ENCODE measurements at places on chromosomes 13 and 19.

- no peak for DNase-seq
Observed at GRCh38 chr13:28805193-28805819, 14.8 kb upstream of the MTUS2 start.

DNA sequence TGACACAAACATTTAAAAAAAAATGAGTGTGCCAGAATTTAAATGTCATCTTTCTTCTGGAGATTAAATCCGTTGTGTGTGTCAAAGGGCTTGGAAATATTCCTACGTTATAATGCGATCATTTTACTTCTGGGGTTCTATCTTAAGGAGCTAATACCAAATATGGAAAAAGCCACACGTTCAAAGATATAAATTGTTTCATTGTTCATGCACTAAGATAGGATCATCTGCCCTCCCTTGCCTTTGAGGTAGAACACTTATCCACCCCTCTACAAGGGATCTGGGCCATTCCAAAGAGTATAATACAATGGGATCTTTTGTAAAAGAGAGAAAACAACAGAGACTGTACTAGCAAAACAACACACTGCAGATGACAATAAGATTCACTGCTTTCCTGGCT is 64.9 kb downstream of the ANKRD10 start:
- DNase-seq, result no peak

- no peak for DNase-seq
Observed at GRCh38 chr19:54208784-54209057, 8.1 kb downstream of the RPS9 start.

- DNase-seq, result no peak
Observed at GRCh38 chr13:23059173-23059572, 121.6 kb upstream of the SGCG start.

- DNase-seq, result no peak
Observed at GRCh38 chr13:49645451-49645850, 17.1 kb downstream of the ARL11 start.

GRCh38 chr19:11481534-11482383 is 913 bp upstream of the ELAVL3 start:
- no peak for DNase-seq

DNA sequence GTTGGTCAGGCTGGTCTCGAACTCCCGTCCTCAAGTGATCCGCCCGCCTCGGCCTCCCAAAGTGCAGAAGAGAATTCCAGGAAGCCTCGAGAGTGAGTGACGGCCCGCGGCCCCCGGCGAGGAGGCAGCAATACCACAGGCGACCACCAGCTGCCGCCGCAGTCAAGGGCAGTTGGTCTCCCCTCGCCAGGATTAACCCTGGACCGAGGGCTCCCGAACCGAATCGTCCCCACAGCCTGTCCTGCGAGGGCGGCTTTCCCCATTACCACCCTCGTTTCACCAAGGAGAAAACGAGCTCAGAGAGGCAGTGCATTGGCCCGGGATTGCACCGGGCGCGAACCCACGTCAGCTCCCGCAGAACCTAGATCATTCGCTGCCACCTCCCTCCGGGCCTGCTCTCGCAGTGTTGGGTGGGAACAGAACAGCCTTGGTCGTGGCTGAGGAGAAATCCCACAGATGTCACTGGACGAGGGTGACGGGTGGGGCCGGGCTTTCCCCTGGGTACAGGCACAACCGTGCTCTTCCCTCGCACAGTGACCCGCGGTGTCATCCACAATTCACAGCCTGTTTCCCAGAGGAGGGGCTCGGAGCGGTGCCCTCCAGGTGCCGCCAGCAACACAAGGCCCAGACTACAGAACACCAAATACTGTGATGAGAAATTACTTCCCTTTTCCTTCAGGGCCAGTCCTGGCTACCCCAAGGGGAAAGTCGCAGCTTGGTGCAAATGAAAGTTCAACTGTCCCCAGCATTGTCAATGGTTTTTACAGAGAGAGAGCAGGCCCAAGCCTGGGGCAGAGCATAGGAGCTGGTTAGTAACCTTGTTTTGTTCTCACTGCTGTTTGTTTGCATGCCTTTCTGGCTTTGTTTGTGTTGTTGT is 24.8 kb downstream of the C2CD4C start:
- DNase-seq, result no peak

- no peak for DNase-seq
Observed at GRCh38 chr13:77859450-77859849, 59.2 kb downstream of the EDNRB start.

GRCh38 chr19:16315825-16316505 is 8.7 kb upstream of the KLF2 start:
- DNase-seq, result no peak

DNA sequence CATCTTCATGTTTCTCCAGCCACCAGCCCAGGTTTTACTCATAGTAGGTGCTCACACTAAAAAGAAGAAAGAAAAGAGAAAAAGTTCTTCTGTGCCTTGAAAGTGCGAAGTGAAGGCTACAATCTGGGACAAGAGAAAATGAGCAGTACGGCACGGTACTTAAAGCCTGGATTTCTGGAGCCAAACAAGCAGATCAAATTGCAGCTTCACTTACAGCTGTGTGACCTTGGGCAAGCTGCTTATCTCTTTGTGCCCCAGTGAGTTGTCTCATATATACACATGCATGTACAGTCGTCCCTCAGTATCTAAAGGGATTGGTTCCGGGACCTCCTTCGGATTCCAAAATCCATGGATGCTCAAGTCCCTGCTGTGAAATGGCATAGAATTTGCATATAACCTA is 41.8 kb downstream of the GSX1 start:
- DNase-seq, result no peak

- DNase-seq, result no peak
Observed at GRCh38 chr13:75766636-75767035, 130.5 kb downstream of the LMO7 start.

- DNase-seq, result no peak
Observed at GRCh38 chr19:17424743-17425365, 5.0 kb downstream of the MVB12A start.

- DNase-seq, result no peak
Observed at GRCh38 chr19:7595466-7596133, at the start of gene CAMSAP3. CAMSAP3 (plus strand) TSS chr19:7595863; CDS start chr19:7596003, 140 bp downstream.

GRCh38 chr19:35038623-35039512 is 2.7 kb upstream of the HPN start:
- no peak for DNase-seq

DNA sequence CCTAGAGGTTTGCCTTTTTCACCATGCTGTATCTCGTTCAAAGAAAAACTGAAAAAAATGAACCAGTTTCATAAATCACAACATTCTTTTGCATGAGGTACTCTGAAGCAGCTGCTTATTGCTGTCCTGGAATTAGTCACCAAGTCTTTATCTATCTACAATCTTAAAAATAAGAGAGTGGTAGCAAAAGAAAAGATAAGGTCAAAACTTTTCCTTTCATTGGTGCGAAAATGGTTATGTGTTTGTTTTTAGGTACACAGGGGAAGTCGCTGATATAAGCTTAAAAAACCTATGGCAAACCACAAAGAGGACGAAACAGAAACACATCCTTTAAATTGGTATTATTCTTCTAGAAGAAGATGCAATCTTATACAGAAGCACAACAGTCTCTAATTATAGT is 20.7 kb downstream of the OBI1 start:
- DNase-seq, result no peak

GRCh38 chr13:113140677-113141600 is 17.5 kb upstream of the PROZ start:
- DNase-seq, result no peak

- peak; percentile 47 for DNase-seq
Observed at GRCh38 chr13:29922896-29923295, 72.5 kb upstream of the UBL3 start.

DNA sequence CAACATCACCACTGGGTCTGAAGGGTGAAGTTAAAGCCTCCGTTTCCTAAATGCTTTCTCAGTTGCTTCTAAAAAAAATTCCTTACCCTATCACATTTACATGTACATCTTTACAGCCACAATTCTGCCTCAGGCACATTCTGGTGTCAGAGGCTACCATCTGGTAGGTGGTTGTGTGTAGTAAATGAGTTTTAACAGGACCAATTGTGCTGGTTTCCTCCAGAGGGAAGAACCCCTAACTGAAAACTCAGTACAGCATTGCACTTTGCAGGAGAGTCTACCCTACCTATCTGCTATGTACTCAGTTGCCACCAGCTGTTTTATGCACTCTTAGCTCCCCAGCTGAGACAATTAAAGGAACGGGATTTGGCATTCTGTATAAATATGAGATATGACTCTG is 1576.5 kb downstream of the PCDH9 start:
- DNase-seq, result no peak

DNA sequence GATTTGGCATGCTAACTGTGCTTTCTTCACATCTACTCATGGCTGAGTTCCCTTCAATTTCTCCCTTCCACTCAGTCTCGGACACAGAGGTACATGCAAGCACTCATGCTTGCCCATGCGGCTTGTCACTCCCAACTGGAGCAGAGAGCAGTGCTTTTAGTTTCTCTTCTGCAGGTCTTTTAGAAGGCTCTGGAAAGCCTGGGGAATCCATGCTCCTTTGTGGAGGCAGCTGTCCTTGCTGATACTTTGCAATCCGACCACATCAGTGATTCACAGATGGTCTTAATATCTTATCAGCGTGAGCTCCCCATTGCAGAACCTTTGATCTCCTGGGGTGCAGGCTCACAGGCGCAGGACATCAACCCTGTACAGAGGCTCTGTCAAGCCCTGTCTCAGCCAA is 203.9 kb downstream of the COL4A1 start:
- no peak for DNase-seq

DNA sequence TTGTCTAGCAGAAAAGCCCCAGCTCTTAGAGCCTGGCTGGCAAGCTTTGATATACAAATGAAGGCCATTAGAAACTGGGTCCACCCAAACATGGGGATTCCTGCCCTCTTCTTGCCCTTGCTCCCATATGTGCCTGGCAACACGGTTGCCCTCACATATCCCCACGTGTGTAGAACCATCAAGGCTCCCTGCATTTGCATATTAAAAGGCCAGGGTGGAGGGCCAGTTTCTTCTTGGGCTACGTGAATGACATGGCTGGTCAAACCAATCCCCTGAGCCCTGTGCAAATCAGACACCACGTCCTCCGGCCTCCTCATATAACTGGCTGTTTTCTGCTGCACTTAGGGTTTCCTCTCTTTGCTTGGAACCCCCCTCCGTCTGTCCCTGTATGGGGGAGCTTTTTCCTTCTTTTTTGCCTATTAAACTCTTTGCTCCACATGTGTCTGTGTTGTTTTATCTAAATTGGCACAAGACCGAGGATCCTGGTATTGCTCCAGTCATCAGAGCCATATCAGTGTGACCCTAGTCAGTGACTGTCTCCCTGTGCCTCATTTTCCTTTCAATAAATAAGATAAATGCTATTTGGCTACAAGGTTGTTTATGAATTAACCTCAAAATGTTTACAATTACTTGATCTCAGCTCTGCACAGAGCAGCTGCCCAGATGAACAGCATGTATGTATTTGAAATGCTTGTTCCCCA is 30.3 kb upstream of the CEACAM1 start:
- no peak for DNase-seq

GRCh38 chr13:61187471-61187870 is 228.2 kb downstream of the PCDH20 start:
- DNase-seq, result no peak

GRCh38 chr13:20410726-20411125 is 114.9 kb downstream of the CRYL1 start:
- no peak for DNase-seq

GRCh38 chr19:17394891-17395415 is 957 bp upstream of the CCDC194 start:
- no peak for DNase-seq

DNA sequence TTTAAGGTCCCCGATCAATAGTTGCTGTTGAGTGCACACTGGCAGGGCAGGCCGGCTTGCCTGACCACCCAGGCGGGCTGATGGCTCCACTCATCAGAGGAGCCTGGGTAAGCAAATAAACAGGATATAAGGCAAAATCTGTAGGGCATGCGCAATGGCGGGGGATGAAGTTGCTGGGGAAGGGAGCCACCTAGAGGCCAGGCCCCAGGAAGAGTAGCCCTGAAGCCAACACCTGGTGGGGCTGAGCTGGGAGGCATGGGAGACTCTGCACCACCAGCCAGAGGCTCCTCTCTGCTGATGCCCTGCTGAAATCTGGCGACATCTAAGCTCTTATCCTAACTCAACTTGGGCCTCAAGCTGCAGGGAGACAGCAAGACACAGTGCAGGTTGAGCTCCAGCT is 324.3 kb downstream of the ZNF536 start:
- no peak for DNase-seq

- DNase-seq, result no peak
Observed at GRCh38 chr19:31625056-31625455, 275.8 kb upstream of the TSHZ3 start.

DNA sequence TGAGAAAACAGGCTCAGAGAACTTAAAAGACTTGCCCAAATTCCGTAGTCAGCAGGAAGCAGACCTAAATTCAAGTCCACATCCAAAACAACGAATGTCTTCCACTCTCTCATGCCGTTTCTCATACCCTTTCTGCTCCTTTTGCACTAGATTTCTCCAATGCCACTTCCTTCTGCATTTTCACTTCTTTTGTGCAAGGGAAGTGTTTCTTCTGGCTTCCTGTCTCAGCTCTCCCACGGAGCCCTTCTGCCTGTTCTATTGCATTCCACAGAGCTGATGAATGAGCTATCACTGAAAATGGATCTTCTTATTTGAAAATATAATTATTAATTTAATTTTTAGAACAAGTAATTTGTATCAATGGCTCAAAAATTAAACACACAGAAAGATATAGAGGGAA is 56.1 kb upstream of the STK24 start:
- DNase-seq, result no peak

DNA sequence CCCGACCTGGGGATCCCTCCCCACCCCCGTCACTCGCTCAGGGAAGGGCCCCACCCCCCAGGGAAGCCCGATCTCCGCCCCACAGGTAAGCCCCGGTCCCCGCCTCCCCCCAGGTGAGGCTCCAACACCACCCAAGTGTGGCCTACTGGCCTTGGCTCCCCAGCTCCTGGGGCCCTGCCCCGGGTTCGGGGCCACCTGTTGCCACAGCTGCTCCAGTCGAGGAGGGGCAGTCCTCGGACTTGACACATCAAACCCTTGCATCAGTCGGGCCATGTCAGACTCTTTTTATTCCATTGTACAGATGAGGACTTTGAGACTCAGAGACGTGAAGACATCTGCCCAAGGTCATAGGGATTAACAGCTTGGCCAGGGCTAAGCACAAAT is 512 bp downstream of the CC2D1A start:
- DNase-seq, result no peak

DNA sequence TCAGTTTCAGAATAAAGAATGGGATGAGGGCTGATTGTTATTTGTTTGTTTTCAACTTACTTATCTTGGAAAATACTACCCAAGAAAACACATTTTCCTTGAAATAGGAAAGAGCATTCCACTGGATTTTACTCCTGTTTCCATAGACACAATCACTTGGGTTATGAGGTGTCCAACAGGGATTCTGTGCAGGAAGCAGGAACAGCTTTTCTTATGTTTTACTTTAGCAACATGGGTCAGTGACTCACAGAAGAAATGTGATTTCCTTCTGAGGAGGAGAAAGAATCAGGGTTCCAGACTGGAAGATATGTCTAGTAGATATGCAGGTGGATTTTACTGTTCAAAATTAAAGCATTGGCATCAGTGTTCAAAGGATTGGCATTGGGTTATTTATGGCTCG is 180.8 kb upstream of the GPC6 start:
- DNase-seq, result no peak

GRCh38 chr19:32540621-32541020 is 40.4 kb upstream of the PDCD5 start:
- DNase-seq, result no peak

- DNase-seq, result no peak
Observed at GRCh38 chr19:49097453-49098288, 12.4 kb downstream of the SNRNP70 start.

All from vagina (tissue), 2 donors.